T follicular helper cell (primary cell): ENCODE measurements at places on chromosomes 12 and 14.
A peak's percentile ranks its signal among the peaks of the same experiment; 100 is the strongest.

DNA sequence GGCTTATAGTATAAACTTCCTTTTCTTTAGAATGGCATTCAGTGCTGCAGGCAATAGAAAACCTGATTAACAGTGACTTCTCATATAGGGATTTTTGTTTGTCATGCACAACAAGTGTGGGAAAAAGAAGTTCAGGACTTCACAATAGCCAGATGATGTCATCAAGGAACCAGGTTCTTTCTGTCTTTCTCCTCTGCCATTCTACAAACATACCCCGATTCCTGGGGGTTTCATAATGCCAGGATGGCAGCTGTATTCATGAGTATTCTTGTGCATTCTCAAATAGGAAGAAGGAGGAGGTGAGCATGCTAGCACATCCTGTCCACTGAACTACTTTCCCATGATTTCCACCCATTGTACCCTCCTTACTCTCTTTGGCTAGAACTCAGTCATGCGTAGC, 182.7 kb upstream of the EEA1 start:
- DNase-seq = no peak

GRCh38 chr14:87732562-87732961, 260.4 kb downstream of the GALC start:
- DNase-seq = no peak

DNA sequence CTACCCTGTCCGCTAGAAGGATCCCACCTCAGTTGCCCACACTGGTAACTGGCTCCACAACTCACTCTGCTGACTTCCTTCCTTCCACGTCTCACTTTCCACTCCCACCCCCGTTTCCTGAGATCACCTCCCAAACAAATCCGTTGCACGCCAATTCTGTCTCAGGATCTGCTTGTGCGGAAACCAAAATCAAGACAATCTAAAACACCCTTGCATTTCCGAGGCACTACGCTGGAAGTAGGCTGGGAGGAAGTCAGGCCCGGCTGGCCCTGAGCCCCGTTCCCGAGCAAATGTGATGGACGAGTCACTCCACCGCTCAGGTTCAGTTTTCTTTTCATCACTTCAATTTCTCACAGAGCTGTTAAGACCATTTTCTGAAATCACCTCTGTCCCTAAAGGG, 23.1 kb downstream of the ABCB9 start:
- DNase-seq = no peak

- no peak for DNase-seq
Observed at GRCh38 chr12:130474599-130475269, 137.0 kb downstream of the PIWIL1 start.

DNA sequence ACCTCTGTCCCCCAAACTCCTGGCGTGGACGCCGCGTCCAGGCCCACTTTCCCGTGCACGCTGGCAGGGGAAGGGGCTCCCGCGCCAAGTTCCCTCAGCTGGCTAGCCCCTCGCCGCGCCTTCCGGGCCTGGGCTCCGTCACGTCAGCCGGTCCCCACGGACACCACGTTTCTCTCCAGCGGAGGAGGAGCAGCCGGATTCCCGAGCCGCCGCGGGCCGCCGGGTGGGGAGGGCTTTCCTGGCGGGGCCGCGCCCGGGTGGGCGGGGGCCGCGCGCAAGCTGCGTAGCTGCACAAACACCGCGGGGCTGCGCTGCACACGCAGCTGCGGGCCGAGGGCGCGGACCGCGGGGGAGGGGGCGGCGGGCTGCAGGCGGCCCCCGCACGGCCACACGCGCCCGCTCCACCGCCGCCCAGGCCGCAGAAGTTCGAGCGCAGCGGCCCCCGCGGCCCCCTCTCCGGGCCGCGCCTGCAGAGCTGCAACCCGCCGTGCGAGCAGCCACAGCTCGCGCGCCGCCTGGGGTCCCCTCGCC, 45.1 kb upstream of the PNMA1 start:
- peak; percentile 39 for DNase-seq

DNA sequence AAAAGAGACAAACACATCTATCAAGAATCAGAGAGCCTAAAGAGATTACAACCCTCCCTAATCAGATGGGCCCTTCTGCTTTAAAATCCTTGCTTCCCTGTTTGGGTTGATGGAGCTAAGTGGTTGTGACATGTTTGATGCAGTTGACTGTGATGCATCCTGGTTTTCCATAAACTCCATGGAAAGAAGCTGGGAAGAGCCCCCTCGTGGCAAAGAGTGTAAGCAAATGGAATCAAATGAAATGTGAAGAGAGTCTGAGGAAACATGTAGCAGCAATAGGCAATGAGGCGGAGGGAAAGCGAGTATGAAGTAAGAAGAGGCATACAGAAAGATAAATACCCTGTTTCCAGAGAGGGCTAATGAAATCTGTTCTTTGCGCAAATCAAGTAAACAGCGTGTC, 70.4 kb upstream of the SLCO1C1 start:
- no peak for DNase-seq

GRCh38 chr12:103858953-103859601, 18.0 kb upstream of the NT5DC3 start:
- DNase-seq = no peak

GRCh38 chr12:64544371-64545080, 65.8 kb upstream of the RASSF3 start:
- no peak for DNase-seq

GRCh38 chr12:75720812-75721641, 209.6 kb upstream of the KRR1 start:
- DNase-seq = no peak

DNA sequence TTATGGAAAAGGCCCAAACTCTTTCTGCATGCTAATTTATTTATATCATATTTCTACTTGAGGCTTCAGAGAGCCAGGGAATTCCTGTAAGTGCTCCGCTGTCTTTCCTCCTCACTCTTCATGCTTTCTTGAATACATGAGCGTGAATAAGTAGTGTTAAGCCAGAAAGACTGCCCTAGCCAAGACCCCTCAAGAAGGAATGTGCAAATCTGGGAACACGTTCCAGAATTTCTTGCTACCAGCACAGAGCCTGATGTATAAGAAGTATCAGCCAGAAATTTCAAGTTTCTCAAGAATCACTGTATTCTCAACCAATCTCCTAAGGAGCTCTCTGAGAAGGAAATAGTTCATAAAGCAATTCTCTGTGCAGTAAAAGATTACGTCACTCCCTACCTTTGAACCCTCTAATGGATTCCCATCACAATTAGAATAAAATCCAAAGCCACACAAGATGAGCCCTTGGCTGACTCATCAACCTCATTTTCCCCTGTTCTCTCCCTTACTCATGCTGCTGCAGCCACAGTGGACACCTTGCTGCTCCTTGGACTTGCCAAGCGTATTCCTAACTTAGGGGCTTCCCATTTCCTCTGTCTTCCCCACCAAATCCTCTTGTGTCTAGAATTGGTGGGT, 6.9 kb upstream of the TSPAN8 start:
- no peak for DNase-seq

DNA sequence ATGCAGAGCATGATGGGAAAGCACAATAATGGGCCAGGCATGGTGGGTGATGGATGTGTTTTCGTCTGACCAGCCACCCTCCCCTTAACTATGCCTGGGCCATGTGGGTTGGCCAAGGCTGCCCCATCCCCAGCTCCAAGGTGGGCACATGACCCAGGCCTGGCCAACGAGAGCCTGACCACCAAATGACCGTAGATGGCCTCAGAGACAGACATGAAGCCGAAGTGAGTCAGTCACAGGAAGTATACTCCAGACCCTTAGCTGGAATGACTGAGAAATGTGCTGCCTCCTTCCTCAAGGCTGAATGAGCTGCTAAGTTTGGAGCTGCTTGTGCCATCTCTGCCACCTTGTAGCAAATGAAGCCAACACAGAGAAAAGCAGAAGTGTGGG, 233.6 kb downstream of the BCL11B start:
- no peak for DNase-seq

GRCh38 chr12:52316290-52316689, 4.9 kb downstream of the KRT83 start:
- DNase-seq = no peak

DNA sequence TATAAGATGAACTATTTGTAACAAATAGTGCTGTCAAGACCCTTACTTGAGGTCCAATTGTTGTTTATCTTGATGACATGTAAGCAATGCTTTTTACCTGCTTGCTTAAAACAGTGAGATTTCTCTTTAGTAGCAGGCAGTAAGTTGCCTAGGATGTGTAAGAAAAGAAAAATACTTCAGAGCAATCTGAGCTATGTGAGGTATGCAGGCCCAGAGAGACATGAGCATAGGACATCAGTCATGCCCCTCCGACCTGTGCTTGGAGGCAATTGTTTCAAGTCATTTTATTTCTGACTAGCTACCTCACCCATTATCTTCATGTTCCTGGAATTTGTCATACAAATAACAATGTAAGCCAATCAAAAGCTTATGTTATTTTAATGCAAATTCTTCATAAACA, 930.6 kb upstream of the FBXO33 start:
- no peak for DNase-seq

GRCh38 chr12:130130346-130130745, 31.9 kb upstream of the FZD10 start:
- no peak for DNase-seq

DNA sequence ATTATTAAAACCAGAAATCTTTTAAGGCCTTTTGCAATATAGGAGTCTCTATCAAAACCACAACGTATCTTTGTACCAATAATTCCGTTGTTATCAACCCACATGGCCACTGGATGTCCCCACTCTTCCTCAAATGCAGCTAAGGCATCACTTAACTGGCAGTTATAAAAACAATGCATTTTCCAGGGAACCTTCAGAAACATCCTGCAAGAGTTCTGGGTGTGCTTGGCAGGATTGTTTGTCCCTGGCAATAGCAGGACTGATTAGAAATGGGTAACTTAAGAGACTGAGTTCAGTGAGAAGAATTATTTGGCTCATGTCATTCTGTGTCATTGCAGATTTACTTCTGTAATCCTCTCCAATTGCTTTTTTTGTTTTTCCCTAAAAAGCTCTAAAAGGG, 112.0 kb downstream of the SLC15A5 start:
- no peak for DNase-seq

- no peak for DNase-seq
Observed at GRCh38 chr12:2961705-2962104, 2.5 kb downstream of the TEAD4 start.

DNA sequence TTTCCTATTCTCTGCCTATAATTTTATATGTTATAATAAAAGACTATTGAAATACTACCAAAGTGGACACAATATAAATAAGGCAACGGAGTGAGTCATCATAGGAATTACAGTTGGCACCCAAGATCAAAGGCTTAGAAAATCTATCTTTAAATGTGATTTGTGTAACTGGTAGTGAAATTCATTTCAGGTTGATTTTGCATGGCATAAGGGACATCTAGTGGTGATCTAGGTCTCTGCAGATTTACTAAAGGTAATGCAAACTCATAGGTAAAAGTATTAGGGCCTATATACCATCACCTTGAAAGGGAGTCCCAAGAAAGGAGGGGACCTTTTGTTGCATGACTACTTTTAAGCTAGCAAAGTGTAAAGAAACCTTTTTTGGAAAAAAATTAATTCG, 527.2 kb downstream of the NRXN3 start:
- DNase-seq = no peak

DNA sequence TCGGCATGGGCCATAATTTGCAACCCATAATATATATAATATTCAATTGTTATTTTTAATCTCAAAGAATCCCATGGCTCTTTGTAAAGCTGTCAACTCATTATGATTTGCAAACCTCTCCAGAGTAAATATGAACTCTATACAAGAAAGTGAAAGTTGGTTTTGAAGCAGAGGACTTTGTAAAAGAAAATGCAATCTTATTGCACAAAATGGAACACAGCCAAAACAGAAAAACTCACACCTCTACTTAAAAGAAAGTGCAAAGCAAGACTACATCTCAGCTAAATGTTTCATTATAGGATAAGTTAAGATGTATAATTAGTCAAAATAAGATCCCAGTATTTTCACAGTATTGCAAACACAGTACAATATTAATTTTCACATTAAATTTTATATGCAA, 111.2 kb upstream of the FLRT2 start:
- DNase-seq = no peak

GRCh38 chr14:65594153-65594881, 181.8 kb downstream of the FUT8 start:
- DNase-seq = no peak

GRCh38 chr14:39474416-39474911, 42.2 kb upstream of the FBXO33 start:
- no peak for DNase-seq

DNA sequence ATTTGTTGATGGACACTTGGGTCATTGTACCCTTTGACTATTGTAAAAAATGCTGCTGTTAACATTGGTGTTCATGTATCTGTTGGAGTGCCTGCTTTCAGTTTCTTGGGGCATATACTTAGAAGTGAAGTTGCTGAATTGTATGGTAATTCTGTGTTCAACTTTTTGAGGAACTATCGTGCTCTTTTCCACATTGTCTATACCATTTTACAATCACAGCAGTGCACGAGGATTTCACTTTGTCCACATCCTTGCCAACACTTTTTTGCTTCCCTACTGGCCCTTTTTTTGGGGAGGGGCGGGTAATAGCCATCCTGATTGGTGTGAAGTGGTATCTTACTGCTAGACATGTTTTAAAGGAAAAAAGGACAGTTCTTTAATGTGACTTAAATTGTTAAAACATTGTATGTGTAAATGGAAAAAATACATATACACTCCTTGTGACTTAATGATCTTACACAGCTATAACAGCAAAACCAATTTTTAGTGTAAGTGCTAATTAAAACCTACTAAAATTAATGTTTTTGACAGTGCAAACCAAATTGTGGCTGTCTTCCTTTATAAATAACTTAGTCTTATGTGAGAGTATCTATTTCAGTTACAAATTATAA, 52.7 kb downstream of the WNK1 start:
- DNase-seq = no peak

DNA sequence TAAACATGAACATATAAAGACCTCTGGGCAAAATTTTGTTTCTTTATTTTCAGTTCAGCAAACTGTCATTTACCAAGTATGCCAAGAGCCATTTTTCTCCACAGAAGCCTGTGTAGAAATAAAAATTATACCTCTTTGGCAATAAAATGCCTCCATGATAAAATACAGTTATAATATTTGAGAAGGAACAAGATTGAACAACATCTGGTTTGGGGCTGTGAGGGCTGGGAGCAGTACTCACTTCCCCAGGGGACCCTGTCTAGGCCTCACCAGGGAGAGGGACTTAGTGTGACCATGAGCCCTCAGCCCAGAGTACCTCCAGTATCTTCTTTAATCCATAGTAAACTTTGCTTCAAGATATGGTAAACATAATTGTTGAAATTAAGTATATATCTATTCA, 65.1 kb downstream of the DAAM1 start:
- DNase-seq = no peak

DNA sequence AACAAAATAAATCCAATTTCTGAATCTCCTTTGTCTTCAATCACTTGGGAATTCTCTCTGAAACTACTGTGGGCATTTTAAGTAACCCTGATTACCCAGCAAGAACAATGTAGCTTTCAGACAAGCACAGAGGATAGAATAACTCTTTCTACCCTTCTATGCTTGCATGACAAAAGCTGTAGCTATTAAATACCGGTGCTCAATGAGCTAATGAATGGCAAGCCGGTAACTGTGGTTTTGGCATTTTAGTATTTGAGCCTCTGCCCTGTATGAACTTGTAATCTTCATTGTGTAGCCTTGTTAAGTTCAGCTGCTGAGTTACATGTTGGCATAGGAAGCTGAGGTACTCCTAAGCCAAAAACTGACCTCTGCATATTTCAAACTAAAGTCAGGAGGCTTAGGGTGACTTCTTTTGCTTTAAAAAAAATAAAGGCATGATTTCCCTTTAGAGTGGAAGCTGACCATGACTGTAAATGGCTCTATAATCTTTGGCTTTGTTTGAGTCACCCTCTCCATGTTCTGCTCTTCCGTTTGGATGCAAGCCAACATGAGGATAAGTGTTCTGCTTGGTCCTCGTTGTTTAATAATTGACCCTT, 171.0 kb upstream of the HIF1A start:
- no peak for DNase-seq
